ENCODE measurements at places on chromosomes 3 and 15.

DNA sequence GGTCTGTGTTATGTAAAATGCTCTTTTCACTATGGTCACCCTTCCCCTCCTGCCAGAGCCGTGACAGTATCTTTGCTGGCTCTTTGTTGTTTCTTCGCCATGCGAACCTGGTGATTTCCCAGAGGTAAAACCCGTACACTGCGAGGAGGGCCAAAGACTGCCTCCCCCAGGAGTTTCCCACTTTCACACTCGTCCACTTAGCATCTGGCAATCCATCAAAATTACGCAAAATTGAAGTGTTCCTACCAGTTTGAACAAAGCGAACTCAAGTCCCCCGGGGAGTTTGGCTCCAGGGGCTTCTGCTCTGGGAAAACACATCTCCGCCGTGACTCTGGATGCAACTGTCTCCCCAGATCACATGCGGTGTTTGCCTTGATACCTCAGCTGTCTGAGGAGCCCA, 239.9 kb downstream of the FAM43A start:
- no peak for DNase-seq

- DNase-seq, result no peak
These were observed 113.0 kb downstream of the TBC1D5 start for GRCh38 chr3:17629400-17629799.

GRCh38 chr15:48447058-48447457, 115.8 kb downstream of the DUT start:
- DNase-seq, result no peak

GRCh38 chr15:65583701-65584100, 27.2 kb downstream of the INTS14 start:
- peak; percentile 11 for DNase-seq

- no peak for DNase-seq
These were observed 68.8 kb upstream of the IQSEC1 start for GRCh38 chr3:13141991-13142412.

- no peak for DNase-seq
These were observed 62.9 kb downstream of the SERPINI1 start for GRCh38 chr3:167798443-167798842.

DNA sequence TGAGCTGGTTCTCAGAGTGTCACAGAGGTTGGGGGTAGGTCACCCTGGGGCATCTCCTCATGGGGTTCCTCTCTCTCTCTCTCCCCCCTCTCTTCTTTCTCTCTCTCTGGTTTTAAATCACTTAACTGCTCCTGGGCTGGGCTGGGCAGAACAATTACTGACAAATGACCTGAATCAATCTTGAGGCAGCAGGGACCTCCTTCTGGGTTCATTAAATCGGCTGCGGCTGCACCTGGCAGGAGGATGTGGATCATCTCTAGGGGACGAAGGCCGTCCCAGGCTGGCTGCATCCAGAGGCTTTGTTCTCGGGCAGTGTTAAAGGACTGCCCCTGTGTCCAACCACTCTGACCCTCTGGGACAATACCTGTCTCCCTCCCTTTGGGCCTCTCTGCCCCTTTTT, 143.1 kb downstream of the TLE3 start:
- no peak for DNase-seq

DNA sequence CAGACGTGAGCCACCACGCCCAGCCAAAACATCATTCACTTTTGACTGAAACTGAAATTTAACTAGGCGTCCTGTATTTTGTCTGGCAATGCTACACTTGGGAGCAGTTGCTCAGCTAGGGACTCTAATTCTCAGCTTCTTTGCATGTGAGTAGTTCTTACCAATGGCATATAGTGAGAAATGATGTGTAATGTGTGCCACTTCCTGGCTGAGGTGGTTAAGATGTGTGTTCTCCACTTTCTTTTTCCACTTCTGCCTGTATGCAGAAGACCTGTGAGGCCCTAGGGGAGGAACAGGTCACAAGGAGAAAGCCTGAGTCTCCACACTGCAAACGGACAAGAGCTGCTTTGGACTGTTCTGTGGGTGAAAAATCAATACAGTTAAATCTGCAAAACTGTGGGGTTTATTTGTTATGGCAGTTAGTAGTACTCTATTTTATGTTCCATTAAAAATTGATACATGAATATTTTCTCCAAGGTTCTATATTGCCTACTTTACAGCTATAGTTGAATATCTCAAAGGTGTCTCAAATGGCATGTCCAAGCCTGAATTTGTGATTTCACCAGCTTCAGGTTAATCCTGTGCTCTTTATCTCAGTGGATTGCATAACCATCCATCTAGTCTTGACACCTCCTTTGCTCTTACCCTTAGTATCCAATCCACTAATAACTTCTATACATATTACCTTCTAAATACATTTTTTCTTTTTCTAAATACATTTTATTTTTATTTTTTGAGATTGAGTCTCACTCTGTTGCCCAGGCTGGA, 59.3 kb downstream of the NR1D2 start:
- DNase-seq, result no peak

DNA sequence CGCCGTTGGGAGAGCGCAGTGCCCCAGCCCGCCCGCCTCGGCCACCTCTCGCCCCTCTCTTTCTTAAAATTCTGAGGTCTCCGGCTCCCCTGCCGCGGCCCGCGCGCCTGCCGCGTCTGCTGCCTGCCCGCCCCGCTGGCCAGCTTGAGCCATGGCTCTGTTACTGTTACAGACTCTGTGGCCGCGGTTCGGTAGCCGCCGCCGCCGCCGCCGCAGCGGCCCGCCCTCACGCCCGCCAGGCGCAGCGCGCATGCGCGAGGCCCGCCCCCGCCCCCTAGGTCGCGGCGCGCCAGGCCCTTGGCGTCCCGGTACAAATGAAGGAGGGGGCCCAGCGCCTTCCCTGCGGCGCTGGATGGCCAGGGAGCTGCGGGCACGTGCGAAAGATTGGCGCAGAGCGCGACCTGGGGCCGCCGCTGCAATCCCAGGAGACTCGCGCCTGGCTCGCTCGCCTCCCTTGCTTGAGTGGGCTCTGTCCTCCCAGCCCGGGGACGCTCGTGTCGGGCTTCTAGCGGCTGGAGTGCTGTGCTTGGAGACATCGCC, at the start of gene ONECUT1:
Gene ONECUT1, minus strand, starts transcription at position 168 of the 540 bp plus-strand sequence. CDS start 452 bp downstream, outside the sequence.
- peak; percentile 24 for DNase-seq

GRCh38 chr3:15040844-15041243, 24.3 kb downstream of the MRPS25 start:
- no peak for DNase-seq

- DNase-seq, result no peak
These were observed 10.8 kb downstream of the CDAN1 start for GRCh38 chr15:42726114-42726513.

DNA sequence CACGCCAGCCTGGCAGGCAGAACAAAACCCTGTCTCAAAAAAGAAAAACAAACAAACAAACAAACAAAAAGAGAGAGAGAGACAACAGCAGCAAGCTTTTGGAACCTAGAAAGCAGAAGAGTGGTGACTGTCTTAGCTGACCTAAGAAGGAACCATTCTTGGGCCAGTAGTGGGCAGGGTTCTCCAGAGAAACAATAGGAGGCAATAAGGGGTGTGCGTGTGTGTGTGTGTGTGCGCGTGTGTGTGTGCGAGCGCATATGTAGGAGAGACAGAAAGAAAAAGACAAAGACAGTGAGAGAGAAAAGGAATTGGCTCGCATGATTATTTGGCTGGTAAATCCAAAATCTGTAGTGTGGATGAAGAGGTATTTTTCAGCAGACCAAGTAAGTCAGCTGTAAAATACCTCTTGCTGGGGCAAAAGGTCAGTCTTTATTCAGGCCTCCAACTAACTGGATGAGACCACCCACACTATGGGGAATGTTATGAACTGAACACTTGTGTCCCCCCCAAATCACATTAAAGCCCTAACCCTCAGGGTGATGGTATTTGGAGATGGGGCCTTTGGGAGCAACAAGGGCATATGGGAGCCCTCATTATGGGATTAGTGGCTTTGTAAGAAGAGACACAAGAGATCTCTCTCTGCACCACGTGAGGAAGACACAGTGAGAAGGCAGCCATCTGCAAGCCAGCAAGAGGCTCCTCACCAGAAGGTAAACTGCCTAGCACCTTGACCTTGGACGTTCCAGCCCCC, 15.1 kb upstream of the BLM start:
- DNase-seq, result no peak

DNA sequence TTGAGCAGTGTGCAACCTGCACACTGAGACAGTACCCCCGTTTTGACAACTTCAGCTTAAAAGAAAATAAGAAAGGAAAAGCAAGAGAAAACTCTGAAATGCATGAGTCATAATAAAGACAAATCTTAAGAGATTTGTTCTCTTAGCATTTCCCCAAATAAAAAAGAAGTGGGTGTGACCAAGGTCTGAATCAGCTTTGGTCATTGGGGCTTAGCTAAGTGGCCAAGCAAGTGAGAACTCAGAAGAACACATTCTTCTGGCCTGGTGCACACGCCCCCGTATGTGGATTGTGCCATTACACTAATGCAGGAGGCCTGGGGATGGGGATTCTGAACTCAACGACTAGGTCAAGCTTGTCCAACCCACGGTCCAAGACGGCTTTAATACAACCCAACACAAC, 56.9 kb upstream of the PDZRN3 start:
- no peak for DNase-seq

DNA sequence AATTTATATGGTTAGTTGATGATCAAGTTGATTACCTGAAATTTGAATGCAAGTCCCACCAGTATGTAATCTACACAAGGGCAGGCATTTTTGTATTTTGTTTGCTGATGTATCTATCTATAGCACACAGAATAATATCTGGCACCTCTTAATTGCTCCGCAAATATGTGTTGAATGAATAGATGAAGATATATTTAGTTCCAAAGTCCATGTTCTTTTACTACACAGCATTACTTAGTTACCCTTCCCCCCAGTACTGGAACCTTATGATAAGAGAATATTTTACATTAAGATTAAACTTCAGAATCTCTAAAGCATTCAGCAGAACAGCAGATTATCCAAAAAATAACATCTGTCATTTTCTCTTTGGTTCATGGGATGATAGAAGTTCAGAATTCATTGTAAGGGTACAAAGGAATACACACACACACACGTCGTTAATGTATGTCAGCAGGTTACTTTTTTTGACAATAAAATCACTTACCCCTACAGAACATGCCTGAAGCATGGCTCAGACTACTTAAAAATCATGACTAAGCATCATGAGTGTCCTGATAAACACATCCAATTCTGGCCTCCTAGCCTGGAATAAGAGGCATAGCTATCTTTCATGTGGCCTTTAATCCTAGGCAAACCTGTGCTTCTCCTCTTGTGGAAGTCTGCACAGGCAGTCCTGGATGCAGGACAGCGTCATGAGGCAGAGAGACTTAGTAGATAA, 148.9 kb upstream of the TBC1D5 start:
- no peak for DNase-seq

GRCh38 chr3:118636841-118637240, 397.8 kb downstream of the IGSF11 start:
- no peak for DNase-seq

- DNase-seq, result no peak
These were observed 6.4 kb downstream of the IFT57 start for GRCh38 chr3:108215871-108216270.

- no peak for DNase-seq
These were observed 43.1 kb upstream of the ZNF774 start for GRCh38 chr15:90309020-90309419.

GRCh38 chr3:112086875-112087524, 811 bp downstream of the C3orf52 start:
- DNase-seq, result no peak

All from activated T-cell treated with anti-CD3 and anti-CD28 coated beads for 4 hours (primary cell).